ENCODE measurements at places on chromosomes 4 and X.

DNA sequence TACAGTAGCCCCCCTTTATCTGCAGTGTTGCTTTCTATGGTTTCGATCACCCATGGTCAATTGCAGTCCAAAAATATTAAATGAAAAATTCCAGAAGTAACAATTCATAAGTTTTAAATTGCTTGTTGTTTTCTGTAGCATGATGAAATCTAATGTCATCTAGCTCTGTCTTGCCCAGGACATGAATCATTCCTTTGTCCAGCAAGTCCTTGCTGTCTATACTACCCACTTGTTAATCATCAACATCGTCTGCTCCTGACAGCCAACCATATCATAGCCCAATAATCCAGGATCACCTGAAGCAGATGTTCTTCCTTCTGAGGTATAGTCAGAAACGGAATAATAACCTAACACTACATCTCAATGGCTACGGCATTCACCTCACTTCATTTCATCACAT is 79.8 kb downstream of the ADAMTS3 start:
- DNase-seq = no peak

GRCh38 chr4:24471486-24472160 is 112.7 kb downstream of the DHX15 start:
- no peak for DNase-seq

- DNase-seq = no peak
Measured at GRCh38 chr4:177573507-177573906, 131.3 kb upstream of the AGA start.

GRCh38 chr4:39873823-39874222 is 103.9 kb downstream of the PDS5A start:
- DNase-seq = no peak

- no peak for DNase-seq
Measured at GRCh38 chr4:159175085-159175988, 72.5 kb downstream of the RAPGEF2 start.

DNA sequence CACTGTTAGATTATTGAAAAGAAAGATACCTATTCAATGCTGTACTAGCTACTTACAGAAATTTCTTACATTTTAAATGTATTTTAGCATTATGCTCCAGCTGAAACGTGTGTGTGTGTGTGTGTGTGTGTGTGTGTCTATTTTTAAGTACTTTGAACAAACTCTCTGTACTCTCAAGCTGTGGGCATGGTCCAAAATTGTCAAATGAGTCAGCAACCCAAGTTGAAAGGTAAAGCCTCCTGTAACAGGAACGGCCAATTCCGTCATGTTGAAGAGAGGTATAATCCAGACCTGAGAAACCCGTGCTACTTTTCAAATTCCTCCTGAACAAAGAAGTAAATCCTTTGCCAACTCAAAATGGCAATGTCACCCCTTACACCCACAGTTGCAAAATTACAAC is 20.5 kb downstream of the MAOB start:
- DNase-seq = no peak

- DNase-seq = no peak
Measured at GRCh38 chr4:56787380-56787779, 34.1 kb downstream of the SPINK2 start.

GRCh38 chr4:1109898-1110506 is 3.4 kb downstream of the RNF212 start:
- no peak for DNase-seq

- DNase-seq = no peak
Measured at GRCh38 chrX:44992775-44993174, 119.8 kb downstream of the KDM6A start.

GRCh38 chrX:154525606-154526490 is 9.8 kb upstream of the FAM3A start:
- no peak for DNase-seq

DNA sequence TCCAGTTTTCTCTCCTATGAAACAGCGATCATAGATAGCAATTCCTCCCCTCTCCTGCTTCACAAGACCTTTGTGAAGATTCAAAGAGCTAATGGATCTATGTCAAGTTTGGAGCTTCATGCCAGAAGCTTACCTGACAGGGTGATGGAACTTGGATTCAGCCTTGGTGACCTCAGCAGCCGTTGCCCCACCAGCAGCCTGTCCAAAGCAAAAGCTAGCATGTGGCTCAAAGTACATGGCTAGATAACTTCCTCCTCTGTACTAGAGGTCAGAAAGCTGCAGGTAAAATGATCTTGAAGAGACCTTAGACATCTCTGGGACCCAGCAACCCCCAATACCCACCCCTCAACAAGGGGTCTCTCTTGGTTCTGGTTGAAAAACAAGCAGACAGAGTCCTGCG is 1.8 kb downstream of the RIPPLY1 start:
- no peak for DNase-seq

DNA sequence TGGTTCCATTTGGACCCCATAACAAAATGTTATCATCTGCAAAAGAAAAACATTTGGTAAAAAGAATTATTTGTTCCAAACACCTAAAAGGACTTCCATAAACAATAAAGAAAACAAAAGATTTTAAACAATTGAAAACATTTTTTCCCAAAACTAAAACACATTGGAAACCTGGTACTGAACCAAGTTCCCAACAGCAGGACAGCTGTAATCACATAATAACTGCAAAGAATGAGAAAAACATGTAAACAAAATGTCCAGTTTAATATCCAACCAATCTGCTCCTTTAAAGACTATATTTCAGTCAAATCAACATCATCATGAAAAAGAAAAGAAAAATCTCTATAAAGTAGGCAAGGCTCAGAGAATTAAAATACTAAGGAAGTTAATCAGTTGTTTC is 36.3 kb downstream of the PRDM5 start:
- no peak for DNase-seq

- DNase-seq = no peak
Measured at GRCh38 chr4:100294356-100294755, 104.1 kb upstream of the DDIT4L start.

GRCh38 chr4:23750125-23750524 is 139.7 kb downstream of the PPARGC1A start:
- DNase-seq = no peak

Measured in activated gamma-delta T cell (primary cell).